Coronary artery (tissue), 2 donors: ENCODE measurements at places on chromosomes 6 and 20.

GRCh38 chr6:136607932-136608772 lies 57.9 kb upstream of the MAP7 start:
- DNase-seq, result no peak

DNA sequence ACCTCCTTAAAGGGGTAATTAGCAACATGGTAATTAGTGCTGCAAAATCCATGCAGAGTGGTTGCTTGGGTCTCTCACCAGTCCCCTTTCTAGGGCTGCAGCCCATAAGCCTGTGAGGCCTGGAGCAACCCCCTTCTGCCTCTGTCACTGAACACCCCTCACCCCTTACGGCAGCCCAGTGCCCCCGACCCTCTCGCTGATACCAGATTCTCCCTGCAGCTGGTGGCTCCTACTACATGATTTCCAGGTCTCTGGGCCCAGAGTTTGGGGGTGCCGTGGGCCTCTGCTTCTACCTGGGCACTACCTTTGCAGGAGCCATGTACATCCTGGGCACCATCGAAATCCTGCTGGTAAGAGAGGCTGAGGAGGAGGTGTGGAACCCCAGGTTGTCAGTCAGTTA lies 8.0 kb downstream of the SLC12A5 start:
- no peak for DNase-seq

DNA sequence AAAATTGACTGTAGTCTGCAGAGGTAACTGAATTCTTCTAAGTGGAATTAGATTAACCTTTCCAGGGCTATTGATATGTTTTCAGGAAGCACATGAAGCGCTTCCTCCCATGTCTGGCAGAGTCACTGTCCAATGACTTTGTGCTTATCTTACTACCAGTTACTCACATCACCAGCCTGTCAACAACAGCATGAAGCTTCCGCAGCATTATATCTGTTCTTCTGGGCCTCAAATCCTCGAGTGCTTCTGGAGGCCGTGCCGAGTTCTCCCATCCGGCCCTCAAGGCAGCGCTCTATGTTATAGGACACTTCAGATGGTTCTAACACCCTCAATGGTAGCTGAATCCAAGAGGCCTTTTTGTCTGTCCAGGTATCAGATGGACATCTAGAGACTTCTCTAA lies 33.2 kb downstream of the PSMG4 start:
- DNase-seq, result no peak

- no peak for DNase-seq
These were observed 31.8 kb downstream of the ACSS1 start for GRCh38 chr20:25025986-25026605.

DNA sequence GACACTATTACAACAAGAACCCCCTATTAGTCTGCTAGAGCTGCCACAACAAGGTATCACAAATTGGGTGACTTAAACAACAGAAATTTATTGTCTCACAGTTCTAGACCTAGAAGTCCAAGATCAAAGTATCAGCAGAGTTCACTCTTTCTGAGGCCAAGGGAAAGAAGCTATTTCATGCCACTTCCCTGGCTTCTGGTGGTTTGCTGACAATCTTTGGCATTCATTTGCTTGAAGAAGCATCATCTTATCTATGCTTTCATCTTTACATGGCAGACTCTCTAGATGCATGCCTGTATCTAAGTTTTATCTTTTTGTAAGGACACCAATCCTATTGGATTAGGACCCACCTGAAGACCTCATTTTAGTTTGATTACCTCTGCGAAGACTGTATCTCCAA lies 296.8 kb upstream of the MARCKS start:
- DNase-seq, result no peak

DNA sequence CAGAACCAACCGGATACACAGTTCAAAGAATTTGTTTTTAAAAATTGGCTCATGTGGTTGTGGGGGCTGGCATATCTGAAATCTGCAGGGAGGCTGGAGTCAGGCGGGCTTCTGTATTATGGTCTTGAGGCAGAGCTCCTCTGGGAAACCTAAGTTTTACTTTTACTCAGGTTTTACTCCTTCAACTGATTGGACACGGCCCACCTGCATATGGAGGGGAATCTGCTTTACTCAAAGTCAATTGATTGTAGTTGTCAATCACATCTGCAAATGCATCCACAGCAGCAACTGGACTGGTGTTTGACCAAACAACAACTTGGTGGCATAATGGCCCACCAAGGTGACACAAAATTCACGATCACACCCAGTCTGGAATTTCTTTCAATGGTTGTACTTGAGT lies 103.4 kb downstream of the ERMARD start:
- DNase-seq, result peak; percentile 14

GRCh38 chr20:62710886-62711702 lies 2.5 kb downstream of the NTSR1 start:
- DNase-seq, result no peak

GRCh38 chr6:131995917-131996316 lies 44.7 kb upstream of the CCN2 start:
- DNase-seq, result no peak

DNA sequence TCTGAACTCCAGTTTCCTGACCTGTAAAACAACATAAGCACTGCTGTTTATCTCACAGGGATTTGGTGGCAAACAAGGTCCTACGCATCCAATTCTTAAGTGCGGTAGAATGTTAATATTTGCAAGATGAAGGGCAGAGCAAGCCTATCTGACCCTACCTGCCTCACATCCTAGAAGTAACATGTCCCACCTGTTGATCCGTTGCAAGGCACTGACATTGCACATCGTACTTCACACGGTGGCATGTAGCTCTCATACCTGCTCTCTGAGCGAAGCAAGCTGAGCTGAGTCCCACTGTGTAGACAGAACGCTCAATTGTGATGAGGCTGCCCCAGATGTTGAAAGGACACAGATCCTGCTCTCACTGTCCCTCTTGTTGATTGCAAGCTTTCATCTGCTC lies 154.7 kb upstream of the PDE10A start:
- no peak for DNase-seq

- DNase-seq, result no peak
These were observed 108.7 kb upstream of the LY86 start for GRCh38 chr6:6479785-6480184.

DNA sequence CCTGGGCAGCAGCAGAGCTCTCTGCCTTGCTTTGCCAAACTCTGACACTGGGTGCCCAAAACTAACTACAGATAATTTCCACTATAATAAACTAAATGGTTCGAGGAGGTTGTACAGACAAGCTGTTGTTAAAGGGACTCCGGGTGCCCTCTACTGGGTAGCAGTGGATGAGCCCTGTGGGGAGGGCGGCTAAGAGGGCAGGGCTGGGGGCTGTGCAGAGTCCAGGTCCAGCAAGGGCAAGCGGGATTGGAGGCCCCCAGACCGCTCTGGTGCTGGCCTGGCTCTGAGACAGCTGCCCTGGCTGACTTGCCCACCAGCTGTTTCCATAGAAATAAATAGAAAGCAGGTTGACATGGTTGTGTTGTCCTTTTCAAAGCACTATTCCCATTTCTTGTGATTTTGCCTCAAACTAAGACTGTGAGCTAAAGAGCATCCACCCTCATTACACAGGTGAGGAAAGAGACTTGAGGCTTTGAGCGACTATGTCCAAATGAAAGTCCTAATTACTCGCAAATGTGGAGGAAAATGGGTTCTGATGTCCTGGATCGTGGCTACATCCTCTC lies 167.6 kb upstream of the CST7 start:
- no peak for DNase-seq

DNA sequence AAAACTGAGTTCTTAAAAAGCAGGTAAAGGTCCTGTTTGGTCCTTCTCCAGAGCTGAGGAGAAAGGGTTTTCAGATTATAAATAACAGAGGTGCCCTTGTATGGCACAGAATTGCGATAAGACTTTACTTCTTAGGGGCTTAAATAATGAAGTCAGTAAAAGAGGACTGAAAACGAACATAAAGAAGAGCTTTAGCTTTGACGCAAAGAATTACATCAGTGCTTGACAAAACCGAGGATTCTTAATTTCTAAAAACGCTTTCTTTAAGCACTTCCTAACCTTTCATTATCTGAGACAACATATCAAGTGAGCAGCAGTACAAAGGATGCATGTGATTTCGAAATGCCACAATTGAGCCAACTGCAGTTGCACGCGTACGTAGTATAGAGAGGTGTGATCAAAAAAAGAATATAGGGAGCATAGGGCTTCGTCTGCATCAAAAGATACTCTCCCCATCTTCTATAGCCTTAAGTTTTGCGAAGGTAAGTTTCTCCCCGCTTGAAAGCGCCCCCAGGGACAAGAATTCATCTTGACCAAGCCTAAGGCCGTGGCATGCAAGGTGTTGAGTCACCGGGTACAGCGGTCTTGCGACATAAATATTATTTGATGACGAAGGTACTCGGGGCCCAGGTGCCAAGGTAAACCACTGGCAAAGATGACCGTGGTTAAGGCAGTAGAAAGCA lies 778 bp upstream of the LOC128125822 start:
- DNase-seq, result peak; percentile 89

GRCh38 chr20:60052322-60052721 lies 94.1 kb downstream of the CDH26 start:
- DNase-seq, result no peak

DNA sequence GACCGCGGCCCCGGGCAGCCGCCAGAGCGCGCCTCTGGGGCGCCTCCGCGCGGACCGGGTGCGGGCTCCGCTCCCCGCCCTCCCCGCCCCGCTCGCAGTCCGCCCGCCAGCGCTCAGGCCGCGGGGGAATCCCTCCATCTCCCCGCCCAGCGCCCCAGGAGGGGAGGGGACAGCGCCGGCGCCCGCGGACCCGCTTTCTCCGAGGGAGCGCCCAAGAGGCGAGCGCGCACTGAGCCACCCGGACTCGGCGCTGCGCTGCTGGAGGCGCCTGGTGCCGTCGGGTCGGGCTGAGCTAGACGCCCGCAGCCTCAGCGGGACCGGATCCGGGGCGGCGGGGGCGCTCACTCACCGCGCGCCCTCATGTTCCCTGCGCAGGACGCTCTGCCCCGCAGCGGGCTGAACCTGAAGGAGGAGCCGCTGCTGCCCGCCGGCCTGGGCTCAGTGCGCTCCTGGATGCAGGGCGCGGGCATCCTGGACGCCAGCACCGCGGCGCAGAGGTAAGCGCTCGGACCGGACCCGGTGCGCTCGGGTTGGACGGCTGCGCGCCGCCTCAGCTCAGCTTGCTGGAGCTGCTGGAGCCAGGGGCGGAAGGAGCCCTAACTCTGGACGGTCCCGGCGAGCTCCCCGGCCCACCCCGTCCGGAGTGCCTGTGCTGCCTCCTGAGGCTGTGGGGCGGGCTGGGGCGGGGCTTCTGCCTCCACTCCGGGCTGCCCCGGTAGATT lies 867 bp downstream of the EBF4 start:
- DNase-seq, result no peak

DNA sequence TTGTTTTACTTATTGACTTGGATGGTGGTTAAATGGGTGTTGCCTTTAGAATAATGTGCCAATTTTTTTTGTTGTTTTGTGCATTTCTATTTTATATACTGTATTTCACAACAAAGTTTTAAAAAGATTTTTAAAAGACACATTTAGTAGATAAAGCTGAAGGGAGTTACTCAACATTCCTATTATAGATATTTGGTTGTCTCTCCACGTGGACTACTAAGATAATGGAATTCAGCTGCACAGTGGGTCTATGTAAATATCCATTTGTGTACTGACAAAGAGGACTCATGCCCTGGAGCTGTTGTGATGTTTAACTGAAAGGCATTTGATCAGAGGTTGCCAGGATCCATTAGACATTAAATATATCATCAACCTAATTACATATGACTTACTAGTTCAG lies 23.2 kb upstream of the FAM135A start:
- no peak for DNase-seq

GRCh38 chr6:16757332-16757731 lies 3.9 kb downstream of the ATXN1 start:
- DNase-seq, result no peak

DNA sequence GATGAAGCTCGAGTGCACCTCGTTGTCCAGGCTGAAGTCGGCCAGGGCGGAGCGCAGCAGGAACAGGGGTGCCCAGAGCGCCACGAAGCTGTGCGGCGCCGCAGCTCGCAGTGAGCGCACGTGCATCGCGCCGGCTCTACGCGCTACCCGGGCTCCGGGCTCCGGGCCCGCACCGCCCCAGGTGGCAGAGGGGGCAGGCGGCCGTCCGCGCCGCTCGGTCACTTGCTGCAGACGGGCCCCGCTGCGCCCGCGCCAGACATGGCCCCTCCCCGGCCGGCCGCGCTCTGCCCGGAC lies 497 bp downstream of the BMP7 start:
- DNase-seq, result no peak

DNA sequence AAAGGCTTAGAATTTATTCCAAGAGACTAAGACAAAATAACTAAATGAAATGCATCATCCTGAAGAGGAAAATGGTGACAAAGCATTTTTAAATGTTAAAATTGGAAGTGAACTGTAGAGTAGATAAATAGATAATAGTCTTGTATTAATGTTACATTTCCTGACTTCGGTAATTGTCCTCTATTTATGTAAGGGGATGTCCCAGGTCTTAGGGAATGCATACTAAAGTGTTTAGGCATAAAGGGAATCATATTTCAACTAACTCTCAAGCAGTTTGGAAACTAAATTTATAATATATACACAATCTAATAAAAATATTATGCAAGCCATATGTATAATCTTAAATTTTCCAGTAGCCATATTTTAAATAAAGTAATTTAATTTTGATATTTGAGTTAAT lies 159.3 kb downstream of the WDR27 start:
- DNase-seq, result no peak

DNA sequence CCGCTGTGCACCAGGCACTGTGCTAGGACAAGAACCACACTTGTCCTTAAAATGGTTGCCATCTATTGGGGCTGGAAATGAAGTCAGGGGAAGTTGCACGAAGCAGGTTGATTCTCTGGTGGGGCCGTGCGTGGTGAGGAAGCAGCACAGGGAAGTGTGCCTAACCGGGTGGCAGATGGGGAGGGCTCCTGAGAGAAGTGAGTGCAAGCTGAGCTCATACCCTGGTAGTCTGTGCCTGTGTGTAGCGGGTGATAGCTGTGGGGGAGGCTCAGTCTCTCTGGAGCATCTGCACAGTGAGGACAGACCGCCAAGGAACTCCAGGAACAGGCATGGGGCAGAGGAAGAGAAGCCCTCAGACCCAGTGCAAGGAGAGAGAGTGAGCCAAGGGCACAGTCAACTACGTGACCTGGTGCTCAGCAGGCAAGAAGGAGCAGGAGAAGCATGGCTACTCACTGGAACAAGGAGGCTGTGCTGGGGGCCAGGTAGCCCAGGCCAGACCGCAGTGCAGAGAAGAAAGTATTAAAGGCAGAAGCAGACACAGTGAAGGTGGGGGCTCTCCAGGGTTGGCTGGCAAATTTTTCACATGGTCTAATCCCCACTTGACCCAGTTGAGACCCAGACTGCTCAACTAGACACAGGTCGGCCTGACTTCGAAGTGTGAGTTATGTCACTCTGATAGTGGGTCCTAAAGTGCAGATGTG lies 155.0 kb downstream of the CDH26 start:
- DNase-seq, result no peak

DNA sequence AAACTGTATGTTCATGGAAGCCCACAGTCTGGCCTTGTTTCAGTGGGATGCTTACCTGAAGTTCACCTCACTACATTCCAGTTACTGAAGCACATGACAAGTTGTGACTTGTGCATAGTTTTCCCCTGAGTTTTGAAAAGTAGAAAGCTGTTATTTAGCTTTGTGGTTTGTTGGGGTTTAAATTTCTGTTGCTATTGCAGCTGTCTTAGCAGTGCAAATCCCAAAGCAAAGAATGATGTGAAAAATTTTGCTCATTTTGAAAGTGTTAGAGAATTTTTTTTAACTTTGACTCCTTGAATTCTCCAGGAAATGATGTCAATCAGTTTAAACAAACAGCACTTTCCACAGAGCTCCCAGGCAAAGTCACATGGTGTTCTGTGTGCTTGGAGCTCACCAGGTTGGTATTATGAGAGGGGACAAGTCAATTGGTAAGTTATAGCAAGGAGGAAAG lies 268.4 kb downstream of the ADGRG6 start:
- no peak for DNase-seq
